Stimulated activated CD4-positive, alpha-beta T cell treated with anti-CD3 and anti-CD28 coated beads, Interleukin-15, amount 100 ng/mL, for 1 hour (primary cell): ENCODE measurements at places on chromosomes 4 and X.

DNA sequence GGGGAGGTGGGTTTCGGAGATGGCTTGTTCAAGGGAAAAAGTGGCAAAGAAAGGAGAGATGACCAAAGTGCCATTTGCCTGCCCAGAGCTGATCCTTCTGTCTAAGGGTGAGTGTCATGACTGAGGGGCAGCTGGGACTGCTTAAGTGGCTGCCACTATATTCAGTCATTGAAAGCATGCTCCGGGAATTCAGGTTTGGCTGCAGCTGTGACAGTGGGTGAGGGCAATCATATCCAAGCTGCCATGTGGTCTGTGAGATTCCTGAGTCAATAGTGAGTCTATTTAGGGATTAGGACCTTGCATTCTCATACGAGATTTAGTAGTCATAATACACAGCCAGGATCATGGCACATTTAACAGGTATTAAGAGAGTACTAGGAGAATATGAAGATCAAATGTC is 138.8 kb upstream of the BANK1 start:
- DNase-seq, result no peak

GRCh38 chr4:16026160-16026761 is 57.6 kb downstream of the PROM1 start:
- no peak for DNase-seq

DNA sequence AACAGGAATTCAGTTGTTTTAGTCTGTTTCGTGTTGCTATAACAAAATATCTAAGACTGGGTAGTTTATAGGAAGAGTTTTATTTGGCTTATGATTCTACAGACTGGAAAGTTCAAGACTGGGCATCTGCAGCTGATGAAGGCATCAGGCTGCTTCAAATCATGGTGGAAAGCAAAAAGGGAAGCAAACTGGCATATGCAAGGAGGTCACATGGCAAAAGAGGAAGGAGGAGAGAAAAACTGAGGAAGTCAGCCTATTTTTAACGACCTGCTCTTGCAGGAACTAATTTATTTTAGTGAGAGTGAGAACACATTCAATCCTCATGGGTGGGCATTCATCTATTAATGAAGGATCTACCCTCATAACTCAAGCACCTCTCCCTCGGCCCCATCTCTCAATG is 363.1 kb upstream of the HS3ST1 start:
- DNase-seq, result no peak

GRCh38 chr4:16082426-16083240 is 1.2 kb downstream of the PROM1 start:
- no peak for DNase-seq

GRCh38 chr4:7004331-7004730 is 38.8 kb upstream of the TADA2B start:
- DNase-seq, result no peak

- DNase-seq, result no peak
These were observed 1.6 kb downstream of the ZCCHC12 start for GRCh38 chrX:118825227-118825626.

DNA sequence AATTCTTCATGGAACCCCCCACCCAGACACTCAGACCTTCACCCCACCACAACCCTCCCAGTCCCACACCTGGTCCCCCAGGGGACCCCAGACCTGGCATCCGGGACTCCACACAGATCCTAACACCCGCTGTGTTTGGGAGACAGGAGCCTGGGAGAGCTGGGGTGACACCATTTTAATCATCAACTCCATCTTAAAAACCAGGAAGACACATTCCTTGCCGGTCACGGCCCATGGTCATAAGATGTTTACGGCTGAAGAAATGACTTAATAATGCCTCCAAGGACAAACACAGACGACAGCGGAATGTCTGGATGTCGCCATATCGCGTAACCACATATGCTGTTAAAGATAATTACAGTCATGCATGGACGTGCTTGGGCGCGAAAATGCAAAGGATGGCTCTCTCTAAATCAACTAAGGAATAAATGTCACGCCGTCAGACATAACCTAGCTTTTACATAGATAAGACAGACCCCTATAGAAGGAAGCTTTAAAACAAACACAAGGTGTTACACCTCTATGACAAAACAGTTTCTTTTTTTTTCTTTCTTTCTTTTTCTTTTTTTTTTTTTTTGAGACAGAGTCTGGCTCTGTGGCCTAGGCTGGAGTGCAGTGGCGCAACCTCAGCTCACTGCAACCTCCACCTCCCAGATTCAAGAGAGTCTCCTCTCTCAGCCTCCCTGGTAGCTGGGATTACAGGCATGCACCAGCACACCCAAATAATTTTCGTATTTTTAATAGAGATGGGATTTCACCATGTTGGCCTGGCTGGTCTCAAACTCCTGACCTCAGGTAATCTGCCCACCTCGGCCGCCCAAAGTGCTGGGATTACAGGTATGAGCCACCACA is 2.1 kb upstream of the DHRSX start:
- DNase-seq, result no peak

DNA sequence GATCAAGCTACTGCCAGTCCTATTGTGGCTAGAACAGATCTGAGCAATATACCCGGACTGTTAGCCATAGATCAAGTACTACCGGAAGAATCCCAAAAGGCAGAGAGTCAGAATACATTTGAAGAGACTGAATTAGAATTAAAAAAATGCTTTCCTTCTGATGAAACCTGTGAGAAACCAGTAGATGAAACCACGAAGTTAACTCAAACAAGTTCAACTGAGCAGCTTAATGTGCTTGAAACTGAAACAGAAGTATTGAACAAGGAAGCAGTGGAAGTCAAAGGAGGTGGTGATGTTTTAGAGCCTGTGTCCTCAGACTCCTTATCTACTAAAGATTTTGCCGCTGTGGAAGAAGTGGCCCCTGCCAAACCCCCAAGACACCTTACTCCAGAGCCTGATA is 46.8 kb downstream of the WDR44 start:
- DNase-seq, result no peak

DNA sequence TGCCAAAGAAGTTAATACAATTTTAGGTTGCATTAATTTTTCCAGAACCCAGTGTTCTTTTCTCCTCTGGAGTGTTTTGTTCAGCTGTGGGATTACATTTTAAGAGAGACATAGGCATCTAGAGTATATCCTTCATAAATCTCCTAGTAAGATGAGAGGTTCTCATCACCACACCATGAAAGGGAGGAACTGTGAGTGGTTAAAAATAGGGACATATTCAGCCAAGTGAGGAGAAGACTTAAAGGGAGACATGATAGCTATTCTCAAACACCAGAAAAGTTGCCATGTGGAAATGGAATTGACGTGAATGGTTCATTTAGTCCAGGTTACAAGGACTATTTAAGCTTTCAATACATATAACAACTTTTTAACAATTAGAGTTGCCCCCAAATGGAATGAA is 6.5 kb upstream of the MRPL1 start:
- no peak for DNase-seq

DNA sequence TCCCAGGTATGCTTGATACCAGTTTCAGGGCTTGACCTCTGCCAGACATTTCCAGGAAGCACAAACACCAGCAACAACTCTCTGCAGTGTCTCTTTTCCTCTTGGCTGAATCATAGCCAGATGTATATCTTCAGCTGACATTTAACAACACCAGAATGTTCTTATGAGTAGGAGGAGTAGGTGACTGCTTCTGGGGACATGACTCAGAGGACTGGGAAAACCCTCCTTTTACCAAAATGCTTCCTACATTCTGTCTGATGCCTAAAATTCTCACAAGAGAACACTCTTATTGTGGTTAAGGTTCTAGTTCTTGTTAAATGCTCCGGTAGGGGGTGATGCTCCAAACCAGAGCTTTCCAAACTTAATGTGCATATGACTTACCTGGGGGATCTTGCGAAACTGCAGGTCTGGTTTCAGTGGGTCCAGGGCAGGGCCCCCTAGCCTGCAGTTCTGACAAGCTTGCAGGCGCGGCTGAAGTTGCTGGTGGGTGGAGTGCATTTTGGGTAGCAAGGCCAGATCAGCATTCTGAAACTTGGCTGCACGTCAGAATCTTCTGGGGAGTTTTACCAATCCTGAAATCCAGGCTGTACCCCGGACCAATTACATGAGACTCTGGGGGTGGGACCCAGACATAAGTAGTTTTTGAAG is 329.3 kb upstream of the RPS6KA3 start:
- DNase-seq, result no peak

GRCh38 chr4:16824278-16824806 is 74.1 kb downstream of the LDB2 start:
- no peak for DNase-seq

DNA sequence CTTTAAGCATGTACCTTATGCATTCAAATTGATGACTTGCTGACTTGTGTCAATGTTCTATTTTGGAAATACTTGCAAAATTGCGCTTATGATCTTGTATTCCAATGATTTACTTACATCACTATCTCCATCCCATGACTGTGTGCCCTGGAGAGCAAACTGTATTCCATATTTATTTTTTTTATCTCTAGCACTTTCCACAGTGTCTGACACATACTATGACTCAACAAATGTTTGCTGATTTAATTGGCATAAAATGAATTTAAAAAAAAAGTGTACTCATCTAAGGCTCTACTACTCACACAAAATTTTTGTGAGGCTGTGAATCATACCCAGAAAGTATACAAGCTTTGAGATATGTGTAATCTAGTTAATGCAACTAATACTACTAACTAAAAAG is 1066.8 kb upstream of the ADGRL3 start:
- DNase-seq, result no peak

GRCh38 chrX:31356275-31357212 is 284.7 kb upstream of the FTHL17 start:
- no peak for DNase-seq

DNA sequence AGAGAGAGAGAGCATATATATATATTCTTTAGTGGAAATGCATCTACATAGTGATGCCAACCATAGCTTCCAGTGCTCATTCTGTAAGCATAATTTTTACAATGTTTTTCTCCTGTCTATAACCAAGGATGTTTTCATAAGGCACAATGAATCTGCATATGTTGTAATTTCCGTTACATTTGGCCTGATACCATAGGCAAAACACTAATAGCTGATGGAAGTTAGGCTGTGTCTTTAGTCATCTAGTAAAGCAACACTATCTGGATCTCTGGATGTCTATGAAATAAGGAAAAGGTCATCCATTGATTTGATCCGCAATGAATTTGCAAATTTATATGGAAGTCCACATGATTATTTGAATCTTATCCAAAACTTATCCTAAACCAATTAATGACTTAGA is 8.1 kb downstream of the PCDH7 start:
- DNase-seq, result no peak

- DNase-seq, result no peak
These were observed 23.0 kb upstream of the CYP2U1 start for GRCh38 chr4:107908377-107908776.

GRCh38 chrX:12865359-12865758 is 1.5 kb upstream of the TLR7 start:
- no peak for DNase-seq

- no peak for DNase-seq
These were observed 39.5 kb downstream of the WDR13 start for GRCh38 chrX:48636776-48637175.

DNA sequence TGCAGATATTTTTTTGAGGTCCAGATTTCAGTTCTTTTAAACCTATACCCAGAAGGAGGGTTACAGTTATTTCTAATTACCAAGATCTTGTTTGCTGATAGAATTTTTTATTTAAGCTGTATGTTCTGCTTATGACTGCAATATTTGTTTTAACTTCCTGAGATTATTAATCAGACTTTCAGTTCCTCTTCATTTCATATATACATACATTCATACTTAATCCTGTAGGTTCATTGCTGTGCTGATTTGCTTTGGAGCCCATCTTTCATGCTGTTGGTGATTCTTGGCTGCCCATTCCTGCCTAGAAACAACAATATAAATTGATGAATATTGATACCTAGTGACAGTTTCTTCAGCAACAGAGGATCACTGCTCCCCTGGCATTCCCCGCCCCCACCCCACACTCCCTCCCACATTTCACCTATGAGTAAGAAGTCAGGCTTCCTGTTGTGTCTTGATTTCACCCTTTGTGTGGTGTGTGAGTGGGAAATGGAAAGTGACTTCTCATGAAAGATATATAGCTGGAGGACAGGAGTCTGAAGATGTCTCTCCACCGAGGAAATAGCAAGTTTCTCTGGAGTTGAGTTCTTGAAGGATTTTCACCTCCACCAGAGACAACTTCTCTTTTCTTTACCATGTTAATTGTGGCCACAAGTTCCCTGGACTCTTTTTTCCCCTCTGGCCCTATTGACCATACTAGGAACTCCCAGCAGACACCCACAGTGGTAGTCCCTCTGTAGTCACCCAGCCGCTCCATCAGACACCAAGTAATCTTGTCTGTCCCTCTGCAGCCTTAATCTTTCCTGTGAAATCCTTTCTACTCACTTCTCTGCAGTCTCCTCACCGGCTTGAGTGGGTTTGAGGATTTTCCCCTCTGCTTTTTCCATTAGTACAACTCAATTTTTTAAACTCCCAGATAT is 118.4 kb downstream of the ASB9 start:
- no peak for DNase-seq

GRCh38 chr4:92381616-92382015 is 77.8 kb downstream of the GRID2 start:
- no peak for DNase-seq

- no peak for DNase-seq
These were observed 3.5 kb downstream of the EPGN start for GRCh38 chr4:74311696-74312313.

GRCh38 chr4:88908521-88908920 is 148.5 kb downstream of the FAM13A start:
- DNase-seq, result no peak

DNA sequence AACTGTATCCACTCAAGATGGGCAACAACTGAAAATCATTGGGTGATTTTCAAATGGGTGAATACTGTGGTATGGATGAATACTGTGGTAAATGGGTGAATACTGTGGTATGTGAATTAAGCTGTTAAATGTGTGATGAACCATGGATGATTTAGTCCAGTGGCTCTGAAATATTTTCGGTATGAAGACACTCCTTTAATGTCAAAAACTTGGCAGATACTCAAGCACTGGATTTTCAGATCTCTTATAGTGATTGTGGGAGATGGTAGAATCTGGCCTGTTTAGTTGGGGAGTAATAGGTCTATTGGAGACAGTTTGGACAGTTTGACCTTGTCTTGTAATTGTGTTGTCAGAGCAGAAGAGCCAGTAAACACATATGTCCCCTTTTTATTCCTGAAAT is 45.7 kb downstream of the SSX7 start:
- no peak for DNase-seq

- DNase-seq, result no peak
These were observed 5.6 kb downstream of the MAOA start for GRCh38 chrX:43661521-43662240.

GRCh38 chr4:7295197-7295910 is 103.0 kb downstream of the SORCS2 start:
- no peak for DNase-seq

DNA sequence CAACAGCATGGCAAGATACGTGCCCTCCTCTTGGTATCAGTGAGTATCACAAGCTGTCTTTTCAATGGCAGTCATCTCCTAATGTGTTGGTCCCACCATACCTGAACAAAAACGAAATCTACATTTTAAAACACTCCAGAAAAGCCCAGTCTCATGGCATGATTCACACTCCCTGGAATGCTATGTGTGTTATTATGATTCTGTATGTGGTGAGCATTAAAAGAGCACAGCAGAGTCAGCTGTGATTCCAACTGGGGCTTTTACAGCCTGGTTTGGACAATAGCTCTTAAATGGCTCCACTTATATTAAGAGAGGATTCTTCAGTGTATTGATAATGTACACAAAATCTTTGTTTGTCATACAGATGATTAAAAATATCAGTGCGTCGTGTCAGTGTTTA is 274.1 kb upstream of the GK2 start:
- DNase-seq, result no peak
